ENCODE measurements at places on chromosomes 2 and 18.

GRCh38 chr2:156189143-156189542 is 143.4 kb downstream of the NR4A2 start:
- DNase-seq, result no peak

DNA sequence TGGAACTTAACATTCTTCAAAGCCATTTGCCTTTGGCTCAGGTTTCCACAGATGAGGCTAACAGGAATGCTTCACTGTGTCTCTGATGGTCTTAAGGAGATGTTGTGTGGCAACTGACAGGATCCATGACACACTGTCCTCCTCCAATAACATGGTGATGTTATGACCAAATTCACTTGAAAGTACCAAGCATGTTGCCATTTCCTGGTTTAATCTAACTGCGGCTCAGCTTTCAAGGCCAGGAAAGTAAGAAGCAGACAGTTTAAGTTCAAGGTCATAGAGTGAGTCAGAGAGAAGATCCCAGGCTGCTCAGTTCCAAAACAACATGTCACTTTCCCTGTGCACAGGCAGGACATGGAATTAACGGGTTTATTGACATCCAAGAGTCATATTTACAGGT is 513.6 kb downstream of the STK39 start:
- no peak for DNase-seq

GRCh38 chr18:24176727-24177416 is 38.0 kb downstream of the CABYR start:
- peak; percentile 51 for DNase-seq

GRCh38 chr2:219511547-219512325 is 2.5 kb upstream of the ASIC4 start:
- no peak for DNase-seq

- DNase-seq, result peak; percentile 1
Measured at GRCh38 chr2:32591669-32592463, 36.0 kb upstream of the TTC27 start.

DNA sequence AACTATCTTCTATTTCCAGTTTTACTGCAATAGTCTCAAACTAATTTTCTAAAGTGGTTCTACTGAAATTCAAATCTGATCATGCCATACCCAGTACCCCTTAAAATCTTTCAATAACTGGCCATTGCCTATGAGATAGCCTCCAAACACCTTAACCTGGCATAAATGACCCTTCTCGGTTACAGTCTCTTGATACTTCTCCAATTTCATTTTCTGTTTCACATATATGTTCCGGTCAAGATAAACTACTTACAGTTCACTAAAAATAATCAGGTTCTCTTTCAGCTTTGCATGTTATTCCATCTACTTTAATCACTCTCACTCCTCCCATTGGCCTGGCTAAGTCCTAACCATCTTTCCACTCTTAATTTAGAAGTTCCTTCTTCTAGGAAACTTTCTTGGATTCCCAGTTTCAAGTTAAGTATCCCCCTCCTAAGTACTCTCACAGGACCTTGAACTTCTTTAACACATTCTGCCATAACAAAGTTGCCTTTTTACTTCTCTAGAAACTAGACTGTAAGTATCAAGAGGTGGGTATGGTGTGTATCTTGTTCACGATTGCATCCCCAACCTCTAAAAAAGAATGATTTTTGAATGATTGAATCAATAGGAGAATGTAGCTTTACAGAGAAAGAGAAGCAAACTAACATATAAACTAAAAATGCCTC is 110.2 kb upstream of the RBBP8 start:
- no peak for DNase-seq

- peak; percentile 56 for DNase-seq
Measured at GRCh38 chr2:101160454-101160853, 9.3 kb upstream of the TBC1D8 start.

DNA sequence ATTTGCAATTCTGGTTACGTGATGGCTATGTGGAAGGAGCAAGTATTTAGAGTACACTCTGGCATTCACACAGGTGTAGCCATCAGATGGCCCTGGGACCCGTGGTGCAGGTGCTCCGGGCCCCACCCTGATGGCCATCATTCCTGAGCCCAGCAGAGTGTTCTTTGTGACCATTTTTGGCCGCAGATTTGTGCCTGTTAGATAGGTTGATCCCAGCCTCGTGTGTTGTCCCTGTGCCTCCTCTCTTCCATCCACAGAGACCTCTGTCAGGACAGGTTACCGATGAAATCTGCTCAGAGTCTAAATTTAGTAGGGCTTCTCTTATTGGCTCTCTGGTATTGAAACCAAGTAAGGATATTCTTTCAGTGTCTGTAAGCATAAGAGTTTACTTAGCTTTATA is 33.9 kb downstream of the MAPRE2 start:
- DNase-seq, result no peak

GRCh38 chr2:18063826-18064470 is 185.5 kb downstream of the KCNS3 start:
- DNase-seq, result peak; percentile 37

Data from AG10803 (cell line).